Fibroblast of skin of right biceps (primary cell): ENCODE measurements at places on chromosomes 7 and 10.

GRCh38 chr7:33107136-33108066 lies 1.8 kb downstream of the RP9 start:
- DNase-seq = peak; percentile 62

DNA sequence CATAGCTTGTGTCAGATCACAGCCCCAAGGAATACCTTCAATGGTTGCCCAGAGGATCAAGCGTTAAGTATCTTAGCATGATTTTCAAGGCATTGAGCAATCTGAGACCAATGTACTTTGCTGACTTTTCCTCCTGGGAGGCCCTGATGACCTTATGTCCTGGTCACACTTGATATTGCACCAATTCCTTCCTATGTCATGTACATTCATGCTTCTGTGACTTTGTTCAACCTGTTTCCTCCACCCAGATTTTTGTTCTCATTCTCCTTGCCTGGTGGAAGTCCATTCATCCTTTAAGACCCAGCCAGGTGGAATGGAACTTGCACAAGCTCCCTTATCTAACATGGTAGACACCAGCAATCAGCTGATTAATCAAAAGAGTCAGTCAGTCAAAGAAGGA lies 160.8 kb downstream of the PFKFB3 start:
- DNase-seq = no peak

- peak; percentile 69 for DNase-seq
These were observed 76.7 kb downstream of the EMX2 start for GRCh38 chr10:117619223-117619622.

DNA sequence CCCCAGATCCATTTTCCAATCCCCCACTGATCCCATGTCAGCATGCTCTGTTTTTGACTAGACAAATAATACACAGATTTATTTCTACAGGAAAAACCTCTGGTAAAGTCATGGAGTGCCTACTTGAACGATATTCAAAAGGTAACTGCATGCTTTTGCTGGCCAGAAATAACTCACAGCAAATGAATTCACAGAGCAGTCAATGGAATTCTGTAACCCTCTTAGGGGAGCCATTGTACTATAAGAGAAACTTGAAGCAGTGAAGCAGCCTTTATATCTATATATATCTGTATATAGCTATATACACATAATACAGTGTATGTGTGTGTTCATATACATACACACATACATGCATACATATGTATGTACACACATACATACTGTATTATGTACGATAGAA lies 29.0 kb upstream of the MEOX2 start:
- DNase-seq = no peak

GRCh38 chr10:91605968-91606367 lies 26.9 kb downstream of the PPP1R3C start:
- DNase-seq = no peak

GRCh38 chr7:118644346-118644745 lies 419.8 kb downstream of the ANKRD7 start:
- DNase-seq = no peak

- no peak for DNase-seq
These were observed 4.7 kb upstream of the TRIM8 start for GRCh38 chr10:102639537-102639936.

DNA sequence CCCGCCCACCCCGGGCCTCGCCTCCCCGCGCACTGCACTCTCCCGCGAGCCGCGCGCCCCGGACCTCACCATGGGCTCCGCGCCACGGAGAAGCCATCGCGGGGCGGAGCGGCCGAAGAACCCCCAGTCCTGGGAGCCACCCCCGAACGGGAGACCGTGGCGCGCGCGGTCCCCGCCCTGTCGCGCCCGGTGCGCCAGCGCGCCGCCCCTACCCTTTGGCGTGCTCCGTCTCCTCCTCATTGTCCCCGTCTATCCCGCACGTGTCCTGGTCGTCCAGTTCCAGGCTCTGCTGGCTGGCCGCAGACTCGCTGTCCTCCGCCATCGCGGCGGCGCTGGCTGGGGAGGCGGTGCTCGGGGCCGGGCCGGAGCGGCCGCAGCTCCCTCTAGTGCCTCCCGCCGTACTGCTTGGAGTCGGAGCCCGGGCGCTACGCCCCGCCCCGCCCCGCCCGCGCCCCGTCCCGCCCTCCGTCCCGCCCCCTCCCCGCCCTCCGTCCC lies at the start of gene NMT2:
NMT2 (minus strand) TSS at position 403 of the 495 bp plus-strand sequence; CDS start at position 322, 81 bp downstream.
- DNase-seq = no peak
